GM04504 (cell line): ENCODE measurements at places on chromosomes 1 and 21.

- no peak for DNase-seq
Measured at GRCh38 chr21:29654203-29654602, 285.6 kb downstream of the GRIK1 start.

GRCh38 chr1:173064011-173064410 lies 13.3 kb upstream of the TNFSF18 start:
- no peak for DNase-seq

DNA sequence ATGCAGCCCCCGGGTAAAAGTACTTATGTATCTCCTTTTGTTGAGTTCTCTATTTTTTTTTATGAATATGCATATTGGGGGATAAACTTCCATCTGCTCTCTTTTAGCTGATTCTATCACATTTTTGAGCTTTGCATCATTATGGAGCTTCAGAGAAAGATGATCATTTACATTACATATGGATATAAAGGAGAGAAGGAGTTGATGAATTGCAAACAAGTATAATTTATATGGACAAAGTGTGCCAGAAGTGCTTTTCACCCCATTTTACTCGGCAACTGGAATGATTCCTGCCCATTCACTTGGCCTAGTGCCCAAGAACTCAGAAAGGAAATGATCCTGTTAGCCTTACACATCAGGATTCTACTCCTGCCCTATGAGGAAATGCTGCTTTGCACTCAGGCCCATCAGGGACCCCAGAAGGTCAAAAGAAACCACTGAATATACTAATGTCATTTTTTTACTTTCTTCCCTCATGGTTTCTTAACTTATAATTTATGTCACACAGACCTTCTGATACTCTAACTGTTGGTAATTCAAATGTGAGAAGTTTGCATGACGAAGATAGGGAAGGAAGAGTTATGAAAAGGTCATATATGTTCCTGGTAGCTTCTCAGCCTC lies 65.6 kb downstream of the SAMSN1 start:
- DNase-seq, result no peak

GRCh38 chr1:84253891-84254290 lies 47.6 kb upstream of the SAMD13 start:
- DNase-seq, result peak; percentile 44

DNA sequence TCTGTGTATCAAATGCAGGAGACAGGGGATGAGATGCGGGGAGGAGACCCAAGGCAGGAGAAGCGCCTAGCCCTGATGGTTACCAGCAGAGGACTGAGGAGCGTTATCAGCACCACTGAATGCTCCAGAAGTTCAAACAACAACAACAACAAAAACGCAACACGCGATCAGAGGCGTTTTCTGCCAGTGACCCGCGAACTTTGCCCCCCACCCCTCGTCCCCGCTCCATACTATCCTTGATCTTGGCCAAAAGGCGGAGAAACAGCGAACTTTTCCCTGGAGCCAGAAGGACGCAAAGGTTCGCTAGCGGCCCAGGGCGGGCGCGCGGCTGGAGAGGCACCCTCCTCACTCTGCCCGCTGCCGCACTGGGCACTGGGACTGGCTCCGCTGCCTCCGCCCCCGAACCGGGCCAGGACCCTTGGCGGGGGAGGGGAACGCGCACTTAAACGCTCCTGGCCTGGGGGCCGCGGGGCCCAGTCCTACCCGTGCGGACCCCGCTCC lies 699 bp downstream of the ECHDC2 start:
- no peak for DNase-seq

GRCh38 chr1:1220197-1220596 lies 6.2 kb upstream of the TNFRSF4 start:
- DNase-seq, result no peak

DNA sequence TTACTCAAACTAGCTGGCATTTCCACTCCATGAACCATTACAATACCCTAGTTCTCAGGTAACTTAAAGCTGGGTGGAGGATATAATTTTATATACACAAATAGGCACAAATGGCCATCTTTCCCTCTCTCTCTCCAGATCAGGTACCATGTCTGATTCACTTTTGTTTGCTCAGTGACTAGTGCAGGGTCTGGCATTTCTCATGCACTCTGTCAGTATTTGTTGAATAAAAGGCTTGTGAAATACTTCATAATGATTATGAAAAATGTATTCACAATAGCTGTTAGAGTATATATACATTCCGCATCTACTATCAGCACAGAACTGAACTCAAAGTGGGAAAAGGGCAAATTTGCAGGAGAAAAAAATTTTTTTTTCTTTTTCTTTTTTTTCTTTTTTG lies 510.2 kb upstream of the USP24 start:
- DNase-seq, result no peak

- DNase-seq, result no peak
Measured at GRCh38 chr1:57345916-57346315, 77.9 kb downstream of the DAB1 start.

GRCh38 chr21:35195232-35195631 lies 146.1 kb upstream of the RUNX1 start:
- no peak for DNase-seq

DNA sequence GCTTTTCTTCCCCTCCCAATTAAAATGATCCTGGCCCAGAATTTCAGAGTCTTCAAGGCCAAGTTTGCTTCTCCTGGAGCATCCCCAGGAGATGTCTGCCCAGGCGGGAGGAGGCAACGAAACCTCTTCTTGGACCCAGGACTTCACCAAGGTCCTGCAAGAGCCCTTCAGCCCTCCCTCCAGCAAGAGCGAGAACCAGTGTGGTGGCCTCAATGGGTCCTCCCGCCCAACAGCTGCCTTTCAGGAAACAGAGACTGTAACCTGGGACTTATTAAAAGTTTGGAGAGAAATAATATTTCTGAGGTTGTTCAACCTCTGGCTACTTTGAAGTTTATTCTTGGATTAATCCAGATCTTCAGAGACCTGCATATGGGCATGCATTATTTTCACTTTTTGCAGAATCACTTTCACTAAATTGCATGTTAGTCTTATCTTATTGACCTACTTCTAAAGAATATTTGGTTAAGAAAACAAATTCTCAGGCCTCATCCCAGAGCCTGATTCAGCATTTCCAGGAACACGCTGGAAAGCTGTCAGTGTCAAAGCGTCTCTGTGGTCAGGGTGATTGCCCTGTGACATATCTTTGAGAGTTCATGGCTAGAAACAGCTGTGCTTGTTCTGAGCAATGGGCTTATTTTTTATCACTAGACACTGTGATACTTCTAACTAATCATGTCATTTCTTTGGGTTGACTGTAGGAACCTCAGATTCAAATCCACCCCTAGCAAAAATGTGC lies 66.0 kb upstream of the CLDN14 start:
- no peak for DNase-seq

- DNase-seq, result no peak
Measured at GRCh38 chr1:214349781-214350180, 68.8 kb downstream of the SMYD2 start.

DNA sequence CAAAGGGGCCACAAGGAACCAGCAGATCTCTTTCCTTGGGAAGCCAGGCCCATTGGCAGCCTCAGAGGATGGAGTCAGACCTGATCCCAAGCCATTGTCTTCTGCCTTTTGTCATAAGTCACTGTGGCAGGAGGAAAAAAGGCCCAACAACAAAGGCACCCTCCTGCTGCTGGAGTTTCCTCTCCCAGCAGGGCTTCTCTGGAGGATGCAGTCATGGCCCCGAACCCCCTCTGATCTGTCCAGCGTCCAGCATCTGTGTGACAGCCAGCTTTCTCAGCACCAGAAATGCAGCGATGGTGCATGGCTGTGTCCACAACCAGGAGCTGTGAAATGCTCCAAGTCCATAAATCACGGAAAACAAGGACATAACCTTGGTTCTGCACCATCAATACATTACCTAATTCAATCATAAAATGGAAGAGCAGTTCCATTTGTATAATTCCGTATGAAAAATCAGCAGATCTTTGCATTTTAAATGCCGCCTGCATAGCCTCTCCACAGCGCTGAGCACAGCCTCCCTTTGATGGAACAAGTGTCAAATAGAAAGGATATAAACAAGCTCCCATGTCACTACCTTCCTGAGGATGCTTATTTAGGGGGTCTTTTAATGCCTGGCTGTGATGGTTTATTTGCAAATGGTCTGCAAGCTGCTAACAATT lies 30.6 kb downstream of the AJAP1 start:
- DNase-seq, result no peak

DNA sequence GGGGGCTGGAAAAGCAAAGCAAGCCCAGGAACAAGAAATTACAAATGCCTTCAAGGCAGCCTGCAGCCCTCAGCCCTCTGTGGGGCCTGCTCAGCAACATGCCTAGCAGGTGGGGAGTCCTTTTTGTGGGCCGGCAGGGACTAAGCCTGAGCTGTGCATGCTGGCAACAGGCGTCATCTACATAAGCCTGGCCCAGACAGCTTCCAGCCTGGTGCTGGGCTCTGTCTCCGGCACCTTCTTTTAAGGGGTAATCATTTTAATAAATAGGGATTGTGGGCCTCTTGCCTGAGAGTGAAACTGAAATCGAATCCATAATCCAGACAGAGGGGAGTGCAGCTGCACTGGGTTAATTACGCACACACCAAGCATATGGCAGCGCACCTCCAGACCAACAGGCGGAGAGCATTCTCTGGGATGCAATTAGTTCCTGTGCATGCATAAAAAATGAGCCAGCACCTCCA lies 96.6 kb downstream of the DDX20 start:
- DNase-seq, result no peak

DNA sequence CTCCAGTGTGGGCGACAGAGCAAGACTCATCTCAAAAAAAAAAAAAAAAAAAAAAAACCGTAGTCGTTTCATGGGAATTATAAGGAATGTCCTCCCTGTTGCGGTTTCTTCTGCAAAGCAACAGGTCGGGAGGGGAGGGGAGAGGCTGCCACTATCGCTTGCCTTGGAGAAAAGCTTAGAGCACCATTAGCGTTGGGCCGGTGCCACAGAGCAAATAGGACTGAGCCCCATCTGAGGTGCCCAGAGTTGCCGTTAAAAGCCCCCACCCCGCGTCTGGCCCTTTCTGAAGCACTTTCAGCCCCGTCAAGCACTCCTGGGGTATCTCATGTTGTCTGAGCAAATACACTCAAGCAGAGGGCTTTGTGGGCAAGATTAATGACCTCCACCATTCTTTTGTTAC lies 2.2 kb downstream of the RIPPLY3 start:
- DNase-seq, result no peak

- no peak for DNase-seq
Measured at GRCh38 chr1:61950418-61950817, 208.1 kb downstream of the PATJ start.

GRCh38 chr1:99650030-99650429 lies 4.1 kb downstream of the PALMD start:
- DNase-seq, result no peak

- DNase-seq, result no peak
Measured at GRCh38 chr1:51320967-51321923, 9.1 kb downstream of the TTC39A start.

DNA sequence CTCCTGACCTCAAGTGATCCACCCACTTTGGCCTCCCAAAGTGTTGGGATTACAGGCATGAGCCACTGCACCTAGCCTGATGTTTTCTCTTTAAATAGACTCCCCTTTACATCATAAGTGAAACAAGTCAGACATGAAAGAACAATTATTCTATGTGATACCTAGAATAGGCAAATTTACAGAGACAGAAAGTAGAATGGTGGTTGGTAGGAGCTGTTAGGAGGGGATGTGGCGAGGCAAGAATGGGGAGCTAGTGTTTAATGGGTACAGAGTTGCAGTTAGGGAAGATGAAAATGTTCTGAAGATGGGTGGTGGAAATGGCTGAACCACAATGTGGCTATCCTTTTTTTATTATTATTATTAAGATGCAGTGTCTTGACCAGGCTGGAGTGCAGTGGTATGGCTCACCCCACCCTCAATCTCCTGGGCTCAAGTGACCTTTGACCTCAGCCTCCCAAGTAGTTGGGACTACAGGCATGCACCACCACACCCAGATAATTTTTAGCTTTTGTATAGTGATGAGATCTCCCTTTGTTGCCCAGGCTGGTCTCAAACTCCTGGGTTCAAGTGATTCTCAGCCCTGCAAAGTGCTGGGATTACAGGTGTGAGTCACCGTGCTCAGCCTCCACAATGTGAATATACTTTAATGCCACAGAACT lies 28.4 kb downstream of the ELF3 start:
- DNase-seq, result no peak

GRCh38 chr1:207069858-207070506 lies 16.9 kb downstream of the PFKFB2 start:
- no peak for DNase-seq

DNA sequence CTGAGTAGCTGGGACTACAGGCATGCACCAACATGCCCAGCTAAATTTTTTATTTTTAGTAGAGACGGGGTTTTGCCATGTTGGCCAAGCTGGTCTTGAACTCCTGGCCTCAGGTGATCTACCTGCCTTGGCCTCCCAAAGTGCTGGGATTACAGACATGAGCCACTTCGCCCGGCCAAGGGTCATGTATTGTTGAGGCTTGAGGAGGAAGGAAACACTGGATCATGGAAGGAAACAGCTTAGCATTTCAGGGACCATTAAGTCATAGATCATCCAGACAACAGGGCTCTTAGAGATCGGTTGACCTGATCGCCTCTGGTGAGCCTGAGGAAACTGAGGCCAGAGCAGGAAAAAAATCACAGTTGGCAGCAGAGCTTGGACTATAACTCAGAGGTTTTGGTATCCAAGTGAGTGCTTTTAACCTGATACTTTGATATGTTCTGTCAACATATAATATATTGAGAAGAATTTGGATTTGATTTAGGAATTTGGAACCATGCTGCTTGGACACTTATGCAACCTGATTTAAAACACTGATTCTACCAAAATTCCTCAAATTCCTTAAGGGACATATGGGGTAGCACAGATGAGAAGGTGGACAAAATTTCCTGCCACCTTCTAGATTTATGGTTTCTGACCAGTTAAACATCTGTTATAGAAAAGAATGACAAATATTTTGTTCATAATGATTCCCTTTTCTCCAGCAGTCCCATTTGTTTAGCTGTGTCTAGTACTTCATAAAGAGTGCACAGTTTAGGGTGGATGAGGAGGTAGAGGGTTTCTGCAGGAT lies 13.1 kb upstream of the BMP8A start:
- DNase-seq, result no peak

DNA sequence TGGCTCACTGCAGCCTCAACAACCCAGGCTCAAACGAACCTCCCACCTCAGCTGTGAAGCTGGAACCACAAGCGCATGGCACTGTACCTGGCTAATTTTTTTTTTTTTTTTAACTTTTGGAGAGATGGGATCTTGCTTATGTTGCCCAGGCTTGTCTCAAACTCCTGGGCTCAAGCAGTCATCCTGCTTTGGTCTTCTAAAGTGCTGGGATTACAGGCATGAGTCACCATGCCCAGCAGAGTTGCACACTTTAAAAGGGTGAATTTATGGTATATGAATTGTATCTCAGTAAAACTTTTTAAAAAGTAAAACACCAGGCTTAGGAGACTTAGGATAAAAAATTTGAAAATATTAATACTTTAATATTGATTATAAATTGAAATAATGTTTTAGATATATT lies 99.1 kb downstream of the CLEC20A start:
- no peak for DNase-seq

DNA sequence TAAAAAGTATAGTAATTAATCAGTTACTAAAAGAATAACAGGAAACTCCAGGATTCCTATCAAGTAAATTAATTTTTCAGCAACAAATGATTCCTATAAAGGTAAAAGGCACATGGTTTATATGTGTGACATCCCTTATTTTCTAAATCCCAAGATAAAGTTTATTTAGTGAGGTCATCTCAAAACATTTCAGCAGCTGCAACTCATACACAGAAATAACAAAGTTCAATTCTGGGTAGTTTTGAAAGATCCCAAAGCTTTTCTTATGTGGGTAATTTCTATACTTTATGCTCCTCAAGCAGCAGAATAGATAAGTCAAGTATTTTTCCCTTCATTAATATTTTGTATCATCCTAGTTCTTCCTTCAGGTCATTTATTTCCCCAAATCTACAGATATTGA lies 117.7 kb downstream of the EIF4G3 start:
- no peak for DNase-seq
